ENCODE measurements at places on chromosomes 1 and 21.

DNA sequence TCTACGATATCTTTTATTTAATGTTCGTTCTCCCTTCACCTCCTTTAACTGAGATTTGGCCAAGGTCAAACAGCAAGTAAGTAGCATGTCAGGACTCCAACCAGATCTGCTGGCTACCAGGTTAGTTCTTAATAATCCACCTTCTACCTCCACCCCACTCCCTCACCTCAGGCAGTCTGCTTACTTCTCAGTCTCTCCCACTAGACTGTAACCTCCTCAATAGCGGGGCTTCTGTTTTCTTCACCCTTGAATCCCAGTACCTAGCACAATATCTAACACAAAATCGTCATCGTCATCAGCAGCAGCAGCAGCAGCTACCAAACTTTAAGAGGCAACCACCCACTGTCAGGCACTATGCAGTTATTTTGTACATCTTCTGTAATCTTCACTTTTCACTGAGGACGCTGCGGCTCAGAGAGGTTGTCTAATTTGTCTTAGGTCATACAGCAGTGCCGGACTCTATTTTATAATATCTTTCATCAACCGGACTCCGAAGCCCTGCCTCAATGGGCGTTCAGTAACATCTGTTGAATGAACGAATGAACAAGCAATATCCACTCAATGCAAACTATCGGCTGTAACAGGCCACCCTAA, 859 bp upstream of the MAGI3 start:
- DNase-seq: no peak

- no peak for DNase-seq
These were observed 8.7 kb downstream of the GBP4 start for GRCh38 chr1:89190017-89190416.

- DNase-seq: no peak
These were observed at the start of gene GJB4 for GRCh38 chr1:34759503-34760357. Gene GJB4, plus strand, starts transcription at chr1:34759740. Its CDS starts 1,515 bp downstream, at chr1:34761255.

DNA sequence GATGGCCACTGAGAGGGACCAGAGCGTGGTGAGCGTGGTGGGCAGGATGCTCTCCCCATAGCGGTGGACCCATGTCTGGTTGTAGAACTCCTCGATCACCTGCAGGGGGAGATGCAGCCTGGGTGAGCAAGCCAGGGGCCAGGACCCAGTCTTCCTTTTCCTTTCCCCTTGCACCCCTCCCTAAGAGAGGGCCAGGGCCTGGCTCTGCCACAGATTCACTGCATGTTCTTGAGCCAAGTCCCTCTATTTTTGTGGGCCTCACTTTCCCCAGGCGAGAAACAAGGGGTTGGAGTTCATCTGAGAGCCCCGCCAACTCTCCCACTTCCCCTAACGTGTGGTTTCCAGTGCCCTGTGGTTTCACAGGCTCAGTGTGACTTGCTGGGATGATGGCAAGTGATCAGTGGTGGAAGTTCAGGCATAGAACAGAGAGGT, 27.5 kb downstream of the SLC2A1 start:
- DNase-seq: peak; percentile 39

DNA sequence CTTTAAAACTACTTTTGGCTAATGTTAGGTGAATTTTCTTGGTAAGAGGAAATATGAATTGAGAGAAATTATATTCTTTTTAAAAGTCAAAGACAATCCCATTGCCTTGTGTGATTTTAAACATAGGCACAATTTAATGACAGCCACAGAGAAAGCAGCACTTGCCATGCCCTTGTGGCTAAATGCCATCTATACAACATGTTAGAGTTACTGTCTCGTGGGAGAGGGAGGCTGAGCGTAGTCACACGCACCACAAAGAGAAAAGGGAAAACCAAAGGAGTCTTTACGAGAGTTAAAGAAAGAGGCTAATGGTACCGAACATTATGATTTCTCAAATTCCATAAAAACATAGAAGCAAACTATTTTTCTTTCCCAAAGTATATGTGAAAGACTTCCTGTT, 537.9 kb downstream of the PTPRC start:
- DNase-seq: no peak

- DNase-seq: peak; percentile 58
These were observed 46.6 kb upstream of the CTBS start for GRCh38 chr1:84620720-84621313.

GRCh38 chr1:48547561-48548220, 75.7 kb upstream of the SPATA6 start:
- no peak for DNase-seq

DNA sequence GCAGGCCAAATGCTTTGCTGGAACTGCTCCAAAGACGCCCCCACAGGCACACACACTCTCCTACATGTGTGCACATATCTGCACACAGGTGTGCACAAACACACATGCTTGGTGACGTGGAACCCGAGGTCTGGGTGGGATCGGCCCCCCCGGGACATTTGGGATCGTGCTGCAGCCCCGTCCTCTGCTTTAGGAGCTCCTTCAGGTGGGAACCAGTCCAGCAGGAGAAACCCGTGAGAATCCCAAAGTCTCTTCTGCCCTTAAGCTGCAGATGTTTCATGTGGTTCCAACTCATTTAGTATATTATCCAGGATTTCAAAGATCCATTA, 38.6 kb downstream of the UBE2G2 start:
- no peak for DNase-seq

- peak; percentile 46 for DNase-seq
These were observed 36.9 kb downstream of the UMODL1 start for GRCh38 chr21:42107881-42108553.

DNA sequence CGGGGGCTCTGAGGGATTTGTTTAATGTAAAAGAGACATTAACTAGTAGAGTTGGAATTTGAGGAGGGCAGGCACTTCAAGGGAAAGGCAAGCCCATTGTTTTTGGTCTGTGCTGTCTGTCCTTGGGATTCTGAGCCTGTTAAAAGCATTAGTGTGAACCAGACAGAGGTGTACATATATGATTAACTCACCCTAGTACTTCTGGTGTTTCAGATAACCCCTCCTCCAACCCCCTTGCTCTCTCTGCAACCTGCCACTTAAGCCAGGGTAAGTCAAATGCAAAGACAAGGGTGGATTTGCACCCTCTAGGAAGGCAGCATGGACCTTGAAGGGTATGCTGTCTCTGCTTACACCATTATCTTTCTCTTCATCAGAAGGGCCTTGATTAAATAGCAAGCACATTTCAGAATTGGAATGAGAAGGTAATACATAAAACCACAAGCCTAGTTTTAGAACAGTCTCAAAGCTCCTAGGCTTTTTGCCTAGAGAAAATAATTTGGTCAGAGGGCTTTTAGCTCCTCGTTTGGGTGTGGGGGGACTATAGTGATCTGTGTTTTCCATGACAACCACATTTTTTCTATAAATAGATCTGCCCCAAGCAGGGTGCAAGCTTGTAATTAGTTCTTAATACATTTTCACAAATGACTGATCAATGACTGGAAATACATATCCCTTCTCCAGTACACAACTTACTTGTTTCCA, 120.7 kb upstream of the SGIP1 start:
- no peak for DNase-seq

DNA sequence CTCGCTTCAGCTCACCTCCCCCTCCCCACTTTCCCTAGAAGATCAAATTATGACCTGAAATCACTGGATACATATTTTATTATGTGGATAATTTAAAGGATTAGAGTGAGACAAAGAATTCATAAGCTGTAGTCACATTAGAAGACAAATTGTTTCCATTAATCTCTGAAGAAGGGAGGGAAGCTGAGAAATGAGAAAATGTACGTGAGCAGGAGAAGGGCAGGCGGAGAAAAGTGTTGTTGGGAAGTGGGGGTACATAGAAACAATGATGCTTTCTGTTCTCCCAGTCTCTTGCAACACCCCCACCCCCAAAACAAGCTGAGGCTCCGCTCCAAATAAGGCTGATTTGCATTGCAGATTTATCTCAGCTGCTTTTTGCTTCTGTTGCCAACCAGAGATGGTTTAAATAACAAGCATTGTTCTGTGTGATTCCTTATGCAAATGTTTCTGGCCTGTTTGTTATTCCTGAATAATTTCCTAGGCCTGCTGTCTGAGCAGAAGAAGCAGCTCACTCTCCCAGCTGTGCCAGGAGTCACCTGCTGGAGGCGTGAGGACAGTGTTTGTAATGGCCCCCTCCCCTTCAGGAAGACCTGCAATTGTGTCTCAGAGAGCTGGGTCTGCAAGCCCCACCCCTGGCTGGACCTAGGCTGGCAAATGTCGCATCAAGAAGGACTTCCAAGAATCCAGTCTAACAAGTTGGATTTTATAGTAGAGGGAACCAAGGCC, 121.8 kb upstream of the TNR start:
- DNase-seq: no peak

DNA sequence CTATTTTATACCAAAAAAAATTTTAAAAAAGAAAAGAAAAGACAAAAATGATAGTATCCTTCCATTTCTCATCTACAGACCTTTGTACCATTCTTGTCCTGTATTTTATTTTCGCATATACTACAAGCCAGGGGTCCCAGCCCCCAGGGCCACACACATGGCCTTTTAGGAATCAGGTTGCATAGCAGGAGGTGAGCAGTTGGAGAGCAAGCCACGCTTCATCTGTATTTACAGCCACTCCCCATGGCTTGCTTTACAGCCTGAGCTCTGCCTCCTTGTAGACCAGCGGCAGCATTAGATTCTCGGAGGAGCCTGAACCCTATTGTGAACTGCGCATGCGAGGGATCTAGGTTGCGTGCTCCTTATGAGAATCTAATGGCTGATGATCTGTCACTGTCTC, 39.8 kb downstream of the RASSF5 start:
- no peak for DNase-seq

- no peak for DNase-seq
These were observed 77.7 kb upstream of the DIRAS3 start for GRCh38 chr1:68128157-68128556.

- no peak for DNase-seq
These were observed 94.3 kb downstream of the VAV3 start for GRCh38 chr1:107870696-107871095.

DNA sequence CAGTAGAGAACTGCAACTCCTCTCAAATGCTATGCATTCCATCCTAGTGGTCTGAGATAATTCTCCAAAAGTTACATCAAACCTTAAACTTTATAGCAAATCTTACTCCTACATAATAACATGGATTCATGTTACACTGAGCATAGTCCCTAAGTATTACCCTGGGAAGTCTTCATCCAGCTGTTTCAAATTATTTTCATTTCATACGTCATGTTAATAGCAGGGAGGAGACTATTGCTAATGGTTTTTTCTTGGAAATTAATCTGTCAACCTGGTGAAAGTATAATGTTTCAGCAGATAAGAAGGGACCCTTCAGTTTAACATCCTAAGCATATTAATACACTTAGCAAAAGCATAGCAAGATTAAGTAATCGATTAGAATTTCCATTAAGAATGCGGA, 318.1 kb downstream of the USP25 start:
- DNase-seq: no peak

All from stimulated activated CD4-positive, alpha-beta T cell treated with anti-CD3 and anti-CD28 coated beads, Interleukin-2, amount 100 ng/mL, for 4 hours (primary cell).